ENCODE measurements at places on chromosomes 6 and 20.

- DNase-seq = no peak
These were observed 783.0 kb downstream of the TENT5A start for GRCh38 chr6:80969439-80969838.

GRCh38 chr20:47360297-47361056 is 4.0 kb upstream of the ZMYND8 start:
- peak; percentile 61 for DNase-seq

GRCh38 chr6:85482206-85482904 is 32.5 kb downstream of the NT5E start:
- no peak for DNase-seq

DNA sequence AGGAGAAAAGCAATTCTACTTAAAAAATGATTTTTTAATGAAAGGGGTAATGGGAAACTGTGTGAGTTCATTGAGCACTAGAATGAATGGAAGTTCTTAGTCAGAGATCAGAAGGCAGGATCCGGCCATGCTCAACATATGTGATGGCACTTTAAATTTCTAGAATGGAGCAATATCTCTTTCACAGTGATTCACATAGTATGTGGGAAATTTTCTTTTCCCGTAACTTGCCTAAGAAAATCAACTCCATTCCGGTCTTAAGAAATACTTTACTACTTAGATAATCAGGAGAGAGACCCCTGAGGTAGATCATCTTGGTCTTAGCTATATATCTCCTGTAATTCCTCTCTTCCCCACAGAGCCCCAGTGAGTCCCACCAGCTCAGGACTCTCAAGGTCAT is 131.8 kb downstream of the SCML4 start:
- DNase-seq = no peak

GRCh38 chr6:102525336-102525735 is 1131.8 kb downstream of the GRIK2 start:
- DNase-seq = peak; percentile 37

- DNase-seq = no peak
These were observed 232.2 kb downstream of the LY86 start for GRCh38 chr6:6820641-6821238.

GRCh38 chr6:165847407-165848085 is 184.5 kb upstream of the PDE10A start:
- no peak for DNase-seq

DNA sequence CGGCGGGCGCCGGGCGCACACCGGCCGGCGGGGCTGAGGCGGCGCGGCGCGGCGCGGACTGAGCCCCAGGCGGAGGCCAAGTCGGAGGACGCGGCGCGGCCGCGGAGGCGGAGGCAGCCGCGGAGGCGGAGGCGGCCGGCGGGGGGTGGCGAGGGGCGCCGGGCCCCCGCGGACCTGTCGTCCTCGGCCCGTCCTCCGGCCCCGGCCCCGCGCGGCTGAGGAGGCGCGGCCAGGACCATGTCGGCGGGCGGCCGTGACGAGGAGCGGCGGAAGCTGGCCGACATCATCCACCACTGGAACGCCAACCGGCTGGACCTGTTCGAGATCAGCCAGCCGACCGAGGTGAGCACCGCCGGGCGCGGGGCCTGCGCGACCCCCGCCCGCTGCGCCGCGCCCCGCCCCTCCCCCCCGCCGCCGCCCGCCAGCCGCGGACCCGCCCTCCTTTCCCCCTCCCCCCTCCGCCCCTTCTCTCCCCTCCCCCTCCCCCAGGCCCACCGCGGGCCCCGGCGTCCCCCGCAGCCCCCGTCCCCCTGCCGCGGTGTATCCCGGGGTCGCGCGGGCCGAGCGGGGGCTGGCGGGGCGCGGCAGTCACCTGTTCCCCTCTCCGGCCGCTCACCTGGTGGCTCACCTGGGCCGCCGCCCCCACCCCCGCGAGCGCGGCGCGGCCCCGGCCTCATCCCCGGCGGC is at the start of gene AFDN:
TSS of gene AFDN (plus strand) at position 16 of the 687 bp plus-strand sequence. CDS start at position 238, 222 bp downstream.
- peak; percentile 53 for DNase-seq

DNA sequence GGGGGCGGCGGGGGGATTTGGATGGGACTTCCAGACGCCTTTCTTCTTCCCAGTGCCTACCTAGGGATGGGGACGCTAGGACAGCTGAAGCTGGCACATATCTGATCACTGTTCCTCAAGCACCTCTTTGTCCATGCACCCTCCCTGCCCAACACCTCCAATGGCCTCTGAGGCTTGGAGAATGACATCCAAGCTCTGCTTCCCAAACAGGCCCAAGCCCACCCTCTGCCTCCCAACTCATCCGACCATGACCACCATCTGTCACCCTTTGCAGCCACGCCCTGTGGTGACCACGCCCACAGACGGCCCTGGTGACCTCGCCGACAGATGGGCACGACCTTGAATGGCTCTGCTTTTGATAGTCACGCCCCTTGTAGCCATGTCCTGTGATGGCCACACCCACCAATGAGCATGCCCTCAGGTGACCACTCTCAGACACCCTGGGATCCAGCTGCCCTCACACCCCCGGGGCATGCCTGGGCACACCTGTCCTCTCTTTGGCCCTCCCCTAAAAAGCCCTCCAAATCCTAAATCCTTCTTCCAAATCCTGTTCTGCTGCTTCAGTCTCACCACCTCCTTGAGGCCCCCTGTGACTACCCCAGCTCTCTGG is 51.0 kb downstream of the SSR1 start:
- DNase-seq = no peak

DNA sequence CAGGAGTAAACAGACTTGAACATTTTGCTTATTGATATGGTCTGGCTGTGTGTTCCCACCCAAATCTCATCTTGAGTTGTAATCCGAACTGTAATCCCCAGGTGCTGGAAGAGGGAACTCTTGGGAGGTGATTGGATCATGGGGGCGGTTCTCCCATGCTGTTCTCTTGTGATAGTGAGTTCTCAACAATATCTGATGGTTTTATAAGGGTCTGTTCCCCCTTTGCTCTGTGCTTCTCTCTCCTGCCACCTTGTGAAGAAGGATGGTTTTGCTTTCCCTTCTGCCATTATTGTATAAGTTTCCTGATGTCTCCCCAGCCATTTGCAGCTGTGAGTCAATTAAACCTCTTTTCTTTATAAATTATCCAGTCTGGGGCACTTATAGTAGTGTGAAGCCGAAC is 40.0 kb downstream of the MYLIP start:
- DNase-seq = no peak

DNA sequence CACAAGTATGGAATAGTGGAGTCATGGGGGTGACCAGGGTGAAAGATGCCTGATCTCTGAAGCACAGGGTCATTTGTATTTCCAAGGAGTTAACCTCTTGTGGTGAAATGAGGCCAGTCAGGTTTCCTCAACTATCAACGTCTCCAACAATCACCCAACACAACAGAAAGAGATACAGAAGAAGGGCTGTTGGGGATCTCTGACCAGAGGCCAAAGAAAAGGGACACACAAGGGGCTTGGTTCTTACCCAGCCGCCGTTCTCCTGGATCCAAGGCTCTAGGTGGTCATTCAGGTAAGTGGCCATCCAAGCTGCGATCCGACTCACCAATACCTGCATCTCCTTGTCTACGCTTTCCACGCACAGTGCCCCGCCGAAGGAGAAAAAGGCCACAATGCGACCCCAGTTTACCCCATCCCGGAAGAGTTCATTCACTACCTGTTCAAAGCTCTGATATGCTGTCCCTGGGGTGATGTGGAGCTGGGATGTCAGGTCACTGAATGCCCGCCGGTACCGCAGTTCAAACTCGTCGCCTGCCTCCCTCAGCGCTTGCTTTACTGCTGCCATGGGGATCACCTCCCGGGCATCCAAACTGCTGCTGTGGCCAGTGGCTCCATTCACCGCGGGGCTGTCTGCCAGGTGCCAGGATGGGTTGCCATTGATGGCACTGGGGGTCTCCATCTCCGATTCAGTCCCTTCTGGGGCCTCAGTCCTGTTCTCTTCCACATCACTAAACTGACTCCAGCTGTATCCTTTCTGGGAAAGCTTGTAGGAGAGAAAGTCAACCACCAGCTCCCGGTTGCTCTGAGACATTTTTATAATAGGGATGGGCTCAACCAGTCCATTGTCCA is 1.0 kb downstream of the BCL2L1 start:
- no peak for DNase-seq

- DNase-seq = no peak
These were observed 127.9 kb upstream of the FOXO3 start for GRCh38 chr6:108432792-108433191.

DNA sequence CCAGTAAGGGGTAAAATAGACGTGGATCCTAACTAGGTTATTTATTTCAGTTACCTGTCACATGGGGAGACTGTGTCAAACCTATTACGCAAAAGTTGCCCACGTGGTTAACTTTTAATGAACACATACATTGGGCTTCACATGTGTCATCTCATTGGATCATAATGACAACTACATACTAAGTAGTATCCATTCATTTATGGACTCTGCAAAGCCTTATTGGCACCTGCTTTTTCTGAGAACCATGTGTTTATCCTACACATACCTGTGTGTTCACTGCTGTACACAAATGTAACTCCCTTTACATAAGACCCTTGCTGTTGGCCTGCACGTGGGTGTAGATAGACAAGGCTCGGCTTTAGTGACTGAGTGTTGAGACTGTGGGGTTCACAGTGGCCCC is 5.1 kb downstream of the BPIFA1 start:
- no peak for DNase-seq

GRCh38 chr6:63537959-63538300 is 34.4 kb upstream of the LOC128125822 start:
- DNase-seq = no peak

DNA sequence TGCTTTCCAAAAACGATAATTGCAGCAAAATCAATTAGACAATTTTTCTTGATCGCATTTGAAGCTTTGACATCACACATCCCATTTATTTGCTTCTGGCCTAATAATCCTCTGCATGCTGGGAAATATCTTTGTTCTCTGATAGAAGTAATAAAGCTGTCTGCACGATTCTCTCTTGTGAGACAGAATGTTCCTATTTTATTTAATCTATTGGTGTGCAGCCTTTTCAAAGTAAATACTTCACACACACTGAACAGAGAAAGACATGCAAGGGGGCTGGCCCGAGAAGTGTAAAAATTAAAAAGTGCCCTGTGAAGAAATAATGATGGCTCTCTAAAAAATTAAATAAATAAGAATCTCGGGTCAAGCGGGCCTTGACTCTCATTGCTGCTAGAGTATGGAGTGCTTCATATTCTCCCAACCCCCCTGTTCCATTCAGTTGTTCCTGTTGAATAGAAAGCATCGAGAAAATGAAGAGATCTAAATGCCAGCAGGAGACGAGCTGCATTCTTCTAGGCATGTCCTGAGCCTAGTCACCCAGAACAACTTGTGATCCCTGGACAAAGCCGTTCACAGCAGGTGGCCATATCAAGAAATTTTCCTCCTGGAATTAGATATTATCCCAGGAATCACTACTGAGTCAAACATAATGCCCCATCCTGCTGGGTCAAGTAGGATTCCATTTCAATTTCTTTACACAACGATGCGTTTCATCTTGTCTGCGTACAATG is 625.9 kb upstream of the EPHA7 start:
- no peak for DNase-seq

- no peak for DNase-seq
These were observed 154.5 kb upstream of the SHLD1 start for GRCh38 chr20:5595744-5596143.

DNA sequence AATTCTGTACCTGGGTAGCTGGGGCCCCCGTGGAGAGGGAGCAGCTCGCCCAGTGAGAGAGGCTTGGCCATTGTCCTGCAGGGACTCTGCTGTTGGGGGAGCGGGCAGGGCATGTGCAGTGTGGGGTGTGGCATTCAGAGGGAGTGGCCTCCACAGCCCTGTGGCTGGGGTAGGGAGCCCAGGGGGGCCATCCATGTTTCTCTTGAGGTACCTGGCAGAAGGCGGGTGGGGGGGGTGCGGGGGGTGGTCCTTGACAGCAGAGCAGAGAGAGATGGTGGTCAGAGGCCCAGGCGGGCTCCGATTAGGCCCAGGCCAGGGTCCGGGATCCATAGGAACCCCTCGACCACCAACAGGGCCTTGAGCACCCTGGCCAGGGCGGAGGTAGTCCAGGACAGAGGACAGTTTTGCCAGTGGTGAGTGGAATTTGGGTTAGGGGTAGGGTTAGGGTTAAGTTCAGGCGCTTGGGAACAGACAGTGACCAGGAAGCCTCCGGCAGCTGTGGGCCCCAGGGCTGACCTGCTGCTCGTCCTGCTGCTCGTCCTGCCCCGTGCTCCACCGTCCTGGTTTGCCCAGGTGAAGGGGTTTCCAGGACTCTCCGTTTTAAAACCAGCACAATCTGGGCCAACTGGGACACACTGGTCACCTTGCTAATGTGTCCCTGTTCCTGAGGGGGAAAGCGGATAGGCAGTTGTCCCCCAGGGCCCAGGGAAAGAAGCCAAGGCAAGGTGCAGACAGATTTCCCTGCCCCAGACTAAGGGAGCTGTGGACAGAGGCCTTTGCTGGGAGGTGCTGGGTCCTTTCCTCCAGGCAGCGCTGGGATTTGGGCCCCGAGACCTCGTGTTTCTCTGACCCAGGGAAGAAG is 24.8 kb upstream of the MYT1 start:
- DNase-seq = no peak

GRCh38 chr6:126446248-126446647 is 106.3 kb downstream of the CENPW start:
- no peak for DNase-seq

DNA sequence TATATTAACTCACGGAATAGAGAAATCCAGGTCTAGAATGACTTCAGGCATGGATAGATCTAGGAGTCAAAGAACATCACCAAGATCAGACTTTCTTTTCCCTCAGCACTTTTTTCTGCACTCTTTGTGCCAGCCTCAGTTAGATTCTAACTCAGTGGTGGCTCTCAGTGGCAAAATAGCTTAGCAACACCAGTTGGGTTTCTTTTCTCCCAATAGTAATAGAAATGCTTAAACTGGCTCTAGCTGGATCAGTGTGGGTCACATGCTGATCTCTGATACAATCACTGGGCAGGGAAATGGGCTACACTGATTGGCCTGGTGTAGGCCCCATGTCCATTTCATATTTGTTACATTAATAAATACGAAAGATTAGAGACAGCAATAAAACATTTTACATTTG is 44.2 kb upstream of the ARFGEF2 start:
- DNase-seq = peak; percentile 38

GRCh38 chr20:10282979-10283456 is 64.4 kb downstream of the SNAP25 start:
- DNase-seq = no peak

GRCh38 chr20:50111120-50111828 is 1.7 kb downstream of the UBE2V1 start:
- no peak for DNase-seq

GRCh38 chr6:117781550-117781949 is 106.3 kb downstream of the NUS1 start:
- no peak for DNase-seq

DNA sequence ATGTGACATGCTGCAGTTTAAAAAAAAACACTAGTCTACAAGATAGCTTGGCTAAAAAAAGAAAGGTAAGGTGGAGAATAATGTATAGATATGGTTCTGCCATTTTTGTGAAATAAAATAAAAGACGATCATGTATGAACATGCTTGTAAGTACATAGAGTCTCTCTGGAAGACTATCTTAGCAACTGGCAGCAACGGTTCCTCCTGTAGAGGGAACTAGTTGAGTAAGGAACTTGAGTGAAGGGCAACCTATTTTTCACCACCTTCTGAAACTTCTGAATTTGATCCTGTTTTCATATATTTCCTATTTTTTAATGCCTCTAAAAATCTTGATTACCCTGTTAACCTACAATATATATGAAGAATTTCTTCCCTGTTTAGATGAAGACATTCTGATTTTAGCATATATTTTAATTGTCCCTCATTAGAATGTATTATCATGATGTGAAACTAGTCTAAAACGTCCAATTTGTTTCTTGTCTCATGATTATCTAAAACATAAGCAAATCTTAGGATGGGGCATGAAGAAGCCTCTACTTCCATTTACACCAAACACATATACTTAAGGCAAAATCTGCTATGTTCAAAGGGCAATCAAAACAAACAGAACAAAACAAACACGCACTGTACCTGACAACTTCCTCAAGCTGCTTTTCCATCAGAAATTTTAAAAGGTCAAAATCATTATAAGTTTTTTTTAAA is 202.5 kb downstream of the ISM1 start:
- DNase-seq = no peak

All from spinal cord (tissue), 10 donors.